ENCODE measurements at places on chromosomes 1 and 21.

DNA sequence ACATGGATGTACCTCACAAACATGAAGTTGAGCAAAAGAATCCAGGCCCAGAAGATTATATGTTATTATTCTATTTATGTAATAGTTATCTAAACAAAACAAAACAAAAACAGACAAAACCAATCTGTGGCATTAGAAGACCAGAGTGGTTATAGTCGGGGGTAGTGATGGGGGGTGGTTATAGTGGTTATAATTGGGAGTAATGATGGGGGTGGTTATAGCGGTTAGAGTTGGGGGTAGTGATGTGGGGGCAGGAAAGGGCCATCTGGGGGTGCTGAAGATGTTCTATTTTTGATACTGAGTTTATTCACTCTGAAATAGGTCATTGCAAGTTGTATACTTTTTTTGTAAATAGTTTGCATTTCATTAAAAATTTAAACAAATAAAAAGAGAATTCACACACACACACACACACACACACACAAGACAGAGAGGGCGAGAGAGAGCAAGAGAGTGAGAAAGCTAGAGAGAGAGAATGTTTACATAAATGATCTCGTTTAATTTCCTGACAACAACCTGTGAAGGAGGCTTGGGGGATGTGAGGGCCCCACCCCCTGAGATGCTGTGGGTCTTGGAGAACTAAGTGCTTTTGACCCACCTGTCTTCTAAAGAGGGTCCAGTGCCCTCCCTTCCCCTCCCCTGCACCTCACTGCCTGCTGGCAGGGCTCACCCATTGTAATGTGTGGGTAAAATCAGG lies 37.4 kb downstream of the RHOU start:
- DNase-seq = no peak

GRCh38 chr1:20212085-20212684 lies 25.9 kb upstream of the PLA2G2C start:
- no peak for DNase-seq

DNA sequence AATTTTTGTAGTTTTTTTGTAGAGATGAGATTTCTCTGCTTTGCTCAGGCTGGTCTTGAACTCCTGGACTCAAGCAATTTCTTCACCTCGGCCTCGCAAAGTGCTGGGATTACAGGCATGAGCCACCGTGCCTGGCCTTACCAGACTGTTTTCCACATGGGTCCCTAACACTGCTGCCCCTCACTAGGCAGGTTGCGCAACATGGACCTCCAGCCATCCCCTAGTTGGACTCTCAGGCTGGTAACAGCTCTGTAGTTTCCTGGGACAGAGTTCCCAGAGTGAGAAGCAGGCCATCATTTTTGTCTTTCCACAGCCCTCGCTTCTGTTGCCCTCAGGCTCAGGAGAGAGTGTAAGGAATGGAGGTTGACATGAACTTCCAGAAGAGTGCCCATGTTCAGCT lies 156.1 kb downstream of the CTH start:
- no peak for DNase-seq

DNA sequence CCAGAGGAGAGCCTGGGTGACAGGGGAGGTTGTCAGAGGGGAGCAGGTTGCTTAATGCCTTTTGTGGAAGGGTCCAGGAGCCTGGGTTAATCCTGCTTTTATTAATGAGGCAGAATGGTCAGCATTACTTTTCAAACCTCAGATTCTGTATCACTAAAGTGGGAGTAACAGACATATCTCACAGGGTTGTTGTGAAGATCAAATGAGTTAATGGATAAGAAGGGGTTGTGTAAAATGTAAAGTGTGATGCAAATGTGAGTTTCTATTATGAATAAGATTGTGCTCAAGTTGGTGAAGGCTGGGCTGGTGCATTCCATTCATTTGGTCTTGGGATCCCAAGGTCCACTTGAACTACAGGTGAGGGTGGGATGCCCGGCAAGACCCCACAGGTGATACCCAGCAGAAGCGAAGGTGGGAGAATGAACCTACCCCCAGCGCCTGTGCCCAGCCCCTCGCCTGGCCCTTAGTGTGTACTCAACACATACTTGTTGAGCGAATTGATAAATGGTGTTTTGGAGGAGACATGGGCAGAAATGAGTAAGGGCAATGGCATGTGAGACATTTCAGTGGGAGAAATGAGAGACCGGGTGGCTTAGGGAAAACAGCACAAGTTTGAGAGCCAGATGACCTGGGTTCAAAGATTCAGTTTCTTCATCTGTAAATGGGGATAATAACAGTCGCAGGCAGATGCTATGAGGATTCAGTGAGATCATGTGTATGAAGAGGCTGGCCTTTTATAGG lies 6.2 kb downstream of the SLC26A9 start:
- DNase-seq = peak; percentile 65

DNA sequence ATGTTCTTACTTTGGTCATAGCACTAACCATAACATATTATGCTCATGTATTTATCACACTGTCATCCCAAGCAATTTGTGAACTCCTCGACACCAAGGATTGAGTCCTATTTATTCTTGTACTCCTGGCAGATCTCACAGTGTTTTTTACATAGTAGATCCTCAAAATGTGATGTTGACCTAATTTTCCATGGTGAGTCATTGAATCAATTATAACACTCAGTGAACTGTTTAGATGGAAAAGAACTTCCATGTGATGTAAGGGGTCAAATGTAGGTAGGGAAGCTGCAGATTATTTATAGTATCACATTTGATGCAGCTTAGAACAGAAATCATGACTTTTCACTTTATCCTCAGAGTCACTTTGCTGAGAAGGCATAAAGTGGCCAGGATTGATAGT lies 281.9 kb upstream of the ADAMTS5 start:
- no peak for DNase-seq

GRCh38 chr1:245762396-245762910 lies 607.7 kb downstream of the KIF26B start:
- DNase-seq = no peak

GRCh38 chr1:173424782-173425407 lies 52.2 kb upstream of the PRDX6 start:
- peak; percentile 17 for DNase-seq

DNA sequence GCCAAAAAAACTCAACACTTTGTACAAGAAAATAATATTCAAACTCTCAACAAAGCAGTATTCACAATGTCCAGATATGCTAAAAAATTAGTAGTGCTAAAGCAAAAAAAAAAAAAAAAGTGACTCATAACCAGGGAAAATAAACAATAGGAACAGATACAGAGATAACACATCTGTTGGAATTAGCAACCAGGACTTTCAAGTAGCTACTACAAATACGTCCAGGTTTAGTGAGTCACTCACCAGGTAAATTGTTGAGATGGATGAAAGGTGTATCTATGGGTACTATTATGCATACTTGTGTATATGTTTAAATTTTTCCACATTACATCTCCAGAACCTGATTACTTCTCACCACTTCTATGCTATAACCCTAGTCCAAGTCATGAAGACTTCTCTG lies 144.8 kb upstream of the SLC35F3 start:
- no peak for DNase-seq

DNA sequence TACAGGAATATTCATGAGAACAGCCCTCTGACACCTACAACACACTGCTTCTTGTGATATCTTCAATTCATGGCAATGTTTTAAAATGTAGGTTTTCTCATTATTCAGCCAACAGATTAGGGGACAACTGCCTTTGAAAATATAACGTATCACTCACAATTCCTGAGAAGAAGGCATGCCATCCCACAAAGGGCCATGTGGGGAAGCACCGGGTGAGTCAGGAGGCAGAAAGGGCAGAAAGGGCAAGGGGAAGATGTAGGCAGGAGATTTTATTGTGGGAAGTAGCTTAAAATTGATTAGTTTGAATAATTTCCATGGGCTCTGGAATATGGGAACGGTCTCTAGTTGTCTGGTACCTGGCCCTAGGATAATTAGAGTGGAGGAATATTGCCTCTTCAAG lies 165.7 kb downstream of the HHIPL2 start:
- DNase-seq = no peak

DNA sequence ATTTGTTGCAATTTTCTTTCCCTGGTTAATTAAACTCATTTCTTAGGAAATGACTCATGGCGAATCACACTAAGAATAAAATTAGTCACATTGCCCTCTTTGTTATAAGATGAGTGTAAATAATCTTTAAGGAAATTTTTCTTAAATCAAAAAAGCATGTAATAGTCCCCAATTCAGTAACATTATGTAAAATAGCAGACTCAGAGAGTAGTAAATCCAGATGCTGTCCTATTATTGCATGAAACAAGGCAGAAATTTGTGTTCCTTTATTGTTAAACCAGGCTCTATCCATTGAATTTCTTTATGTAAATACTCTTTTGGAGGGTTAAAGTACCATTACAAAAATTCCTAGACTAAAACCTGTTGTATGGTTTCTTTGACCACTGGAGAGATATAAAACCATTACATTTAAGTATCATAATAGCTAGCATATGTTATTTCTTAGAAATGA lies 154.5 kb upstream of the C1orf87 start:
- DNase-seq = no peak

DNA sequence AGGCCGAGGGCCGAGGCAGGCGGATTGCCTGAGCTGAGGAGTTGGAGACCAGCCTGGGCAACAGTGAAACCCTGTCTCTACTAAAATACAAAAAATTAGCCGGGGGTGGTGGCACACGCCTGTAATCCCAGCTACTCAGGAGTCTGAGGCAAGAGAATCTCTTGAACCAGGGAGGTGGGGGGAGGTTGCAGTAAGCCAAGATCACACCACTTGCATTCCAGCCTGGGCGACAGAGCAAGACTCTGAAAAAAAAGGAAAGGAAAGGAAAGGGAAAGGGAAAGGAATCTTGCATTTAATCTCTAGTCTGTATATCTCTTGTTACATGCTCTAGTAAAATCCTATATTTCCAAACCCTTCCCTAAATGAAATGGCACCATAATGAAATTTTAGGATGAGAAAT lies 328.3 kb upstream of the ADGRL2 start:
- DNase-seq = no peak

- no peak for DNase-seq
Measured at GRCh38 chr1:84504580-84505492, 1.4 kb upstream of the SPATA1 start.

DNA sequence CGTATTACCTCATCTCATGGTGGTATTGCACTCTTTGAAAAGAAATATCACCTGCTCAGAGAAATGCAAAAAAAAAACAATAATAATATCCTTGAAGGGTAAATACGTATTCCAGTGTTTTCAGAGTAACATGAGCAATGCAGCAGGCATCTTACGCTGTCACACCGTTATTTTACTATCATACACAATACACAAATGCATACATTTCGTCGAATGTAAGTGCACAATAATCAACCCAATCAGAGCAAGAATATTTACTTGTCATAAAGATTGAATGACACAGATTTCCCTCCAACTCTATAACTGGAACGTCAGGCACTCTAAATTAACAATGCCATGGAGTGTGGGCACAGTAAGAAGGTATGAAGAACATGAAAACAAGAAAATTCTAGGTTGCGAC lies 1050.1 kb downstream of the PLA2G4A start:
- no peak for DNase-seq

DNA sequence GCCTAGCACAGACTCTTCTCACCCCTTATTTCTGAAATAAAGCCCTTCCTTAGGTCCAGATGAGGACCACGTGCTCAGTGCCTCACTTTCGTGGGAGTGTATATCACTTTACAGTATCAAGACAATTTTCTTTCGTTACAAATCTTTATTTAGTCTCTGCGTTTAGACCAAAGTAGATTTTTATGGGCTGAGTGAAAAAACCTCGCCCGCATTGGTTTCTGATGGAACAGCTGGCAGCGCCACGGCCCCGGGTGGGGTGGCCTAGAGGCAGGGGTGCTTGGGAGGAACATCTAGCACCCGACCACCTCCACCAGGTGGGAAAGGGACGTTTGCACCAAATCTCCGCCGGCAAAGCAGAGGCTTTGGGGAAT lies 7.6 kb downstream of the SIM2 start:
- DNase-seq = no peak

DNA sequence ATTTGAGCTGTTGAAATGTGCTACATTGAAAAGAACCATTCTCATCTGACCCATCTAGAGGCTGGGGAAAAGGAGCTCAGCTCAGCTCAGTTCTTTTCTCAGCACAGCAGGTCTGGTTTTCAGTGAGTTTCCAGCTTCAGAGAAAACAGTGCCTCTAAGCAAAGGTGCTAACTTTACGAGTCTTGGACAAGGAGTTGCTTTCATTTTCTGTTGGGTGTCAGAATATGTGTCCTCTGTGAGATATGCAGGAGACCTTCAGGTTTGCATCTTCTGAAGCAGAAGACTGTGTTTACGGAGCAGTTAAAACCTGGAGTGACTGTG lies 321.3 kb upstream of the USP24 start:
- DNase-seq = no peak

DNA sequence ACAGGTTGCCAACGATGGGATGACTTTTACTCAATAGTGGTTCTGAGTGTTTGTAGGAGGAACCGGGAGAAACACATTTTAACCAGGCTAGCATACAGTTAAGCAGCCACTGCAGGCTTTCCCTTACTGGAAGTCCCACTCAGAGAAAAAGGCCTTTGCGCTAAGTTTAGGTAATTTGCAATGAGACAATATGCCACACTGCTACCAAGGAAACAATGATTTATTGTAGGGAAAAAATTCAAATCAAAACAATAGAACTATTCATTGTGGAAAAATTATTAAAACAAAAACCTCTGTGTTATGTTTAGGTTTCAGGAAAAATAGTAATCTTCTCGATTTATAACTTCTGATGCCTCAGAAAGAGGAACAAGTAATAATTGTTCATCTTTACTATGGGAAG lies 51.4 kb upstream of the CR2 start:
- DNase-seq = no peak

DNA sequence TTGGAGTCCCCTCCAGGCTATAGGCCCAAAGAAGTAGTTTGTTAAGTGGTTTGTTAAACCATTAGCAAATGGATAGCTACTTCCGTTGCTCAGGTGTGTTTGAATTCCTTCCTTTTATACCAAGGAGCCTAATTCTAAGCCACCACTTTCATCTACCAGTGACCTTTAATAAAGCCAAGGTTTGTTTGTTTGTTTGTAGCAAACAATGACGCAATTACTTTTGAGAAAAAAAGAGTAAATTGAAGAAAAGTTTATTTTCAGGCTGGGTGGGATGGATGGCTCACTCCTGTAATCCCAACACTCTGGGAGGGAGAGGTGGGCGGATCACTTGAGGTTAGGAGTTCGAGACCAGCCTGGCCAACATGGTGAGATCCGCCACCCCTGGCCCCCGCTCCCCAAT lies 30.8 kb upstream of the RD3 start:
- DNase-seq = no peak

- no peak for DNase-seq
Measured at GRCh38 chr1:220750131-220750515, 2.0 kb downstream of the MTARC2 start.

DNA sequence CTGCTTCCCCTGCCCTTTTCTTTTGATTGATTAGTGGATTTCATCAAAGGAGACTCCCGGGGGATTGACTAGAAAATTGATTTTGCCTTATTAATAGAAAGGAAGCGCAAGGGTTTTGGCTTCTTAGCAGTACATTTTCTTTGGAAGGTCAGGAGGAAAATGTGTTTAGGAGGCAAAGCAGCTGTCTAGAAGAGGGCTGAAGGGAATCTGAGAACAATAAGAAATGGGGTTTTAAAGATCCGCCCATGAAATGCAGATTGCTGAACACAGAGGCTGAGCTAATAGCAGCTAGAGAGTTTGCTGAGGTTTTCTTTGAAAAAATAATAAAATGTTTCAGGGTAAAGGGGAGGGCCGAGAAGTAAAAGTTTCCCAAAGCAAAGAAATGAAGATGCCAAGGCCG lies 4.9 kb downstream of the SERTAD4 start:
- no peak for DNase-seq
